ENCODE measurements at places on chromosomes 2 and 18.

DNA sequence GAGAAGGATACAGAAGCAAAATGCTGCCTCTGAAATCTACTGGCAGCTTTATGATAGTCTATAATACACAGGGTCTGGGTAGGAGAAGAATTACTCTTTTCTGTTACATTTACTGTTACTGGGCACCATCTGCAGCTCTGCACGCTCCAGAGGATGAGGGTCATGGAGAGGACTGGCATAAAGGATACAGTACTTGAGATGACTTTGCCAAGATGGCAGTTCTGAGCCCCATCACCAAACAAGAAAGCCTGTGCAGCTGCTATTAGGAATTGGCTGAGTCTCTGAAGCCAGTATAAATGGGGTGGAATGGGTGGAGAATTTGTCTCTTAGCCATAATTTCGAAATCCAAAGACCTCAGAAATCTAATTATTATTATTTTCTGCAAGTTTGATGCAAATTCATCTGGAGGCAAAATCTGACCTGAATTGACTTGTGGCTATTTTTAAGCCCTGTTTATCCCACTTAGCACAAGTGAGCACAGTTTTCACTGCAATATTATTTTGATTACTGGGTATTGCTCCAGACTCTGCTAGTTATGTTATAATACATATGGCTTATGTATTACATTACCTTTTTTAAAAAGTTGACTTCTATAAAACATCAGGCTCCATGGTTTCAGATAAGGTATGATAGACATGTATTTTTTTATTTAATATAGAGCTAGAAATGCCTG, 579.5 kb downstream of the MBD2 start:
- DNase-seq = no peak

DNA sequence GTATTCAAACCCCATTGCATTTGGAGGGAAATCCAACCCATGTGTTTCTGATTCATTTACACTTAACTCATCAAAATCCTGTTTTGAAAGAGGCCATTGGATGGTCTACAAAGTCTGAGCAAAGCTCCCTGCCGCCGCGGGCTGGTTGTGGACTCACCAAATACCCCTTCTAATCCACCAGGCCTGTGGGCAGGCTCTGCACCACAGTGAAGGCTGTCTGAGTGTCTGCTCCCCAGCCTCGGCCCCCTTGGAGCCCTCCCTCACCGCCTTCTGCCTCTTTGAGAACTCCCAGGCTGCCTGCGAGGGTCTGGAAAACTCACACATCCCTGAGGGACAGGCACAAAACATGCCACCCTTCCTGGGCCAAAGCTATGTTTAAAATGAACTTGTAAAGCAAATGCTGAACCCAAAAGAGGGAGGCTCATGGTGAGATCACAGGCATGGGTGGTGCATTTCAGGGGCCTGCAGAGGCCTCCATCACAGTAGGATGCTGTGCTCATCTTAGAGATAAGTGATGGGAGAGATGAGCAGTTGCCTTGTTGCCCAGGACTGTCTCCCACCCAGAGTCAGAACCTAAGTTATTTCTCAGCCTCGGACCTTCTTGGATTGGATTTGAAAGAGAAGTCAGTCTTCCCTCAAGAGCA, 225.0 kb downstream of the CYP26B1 start:
- DNase-seq = no peak

DNA sequence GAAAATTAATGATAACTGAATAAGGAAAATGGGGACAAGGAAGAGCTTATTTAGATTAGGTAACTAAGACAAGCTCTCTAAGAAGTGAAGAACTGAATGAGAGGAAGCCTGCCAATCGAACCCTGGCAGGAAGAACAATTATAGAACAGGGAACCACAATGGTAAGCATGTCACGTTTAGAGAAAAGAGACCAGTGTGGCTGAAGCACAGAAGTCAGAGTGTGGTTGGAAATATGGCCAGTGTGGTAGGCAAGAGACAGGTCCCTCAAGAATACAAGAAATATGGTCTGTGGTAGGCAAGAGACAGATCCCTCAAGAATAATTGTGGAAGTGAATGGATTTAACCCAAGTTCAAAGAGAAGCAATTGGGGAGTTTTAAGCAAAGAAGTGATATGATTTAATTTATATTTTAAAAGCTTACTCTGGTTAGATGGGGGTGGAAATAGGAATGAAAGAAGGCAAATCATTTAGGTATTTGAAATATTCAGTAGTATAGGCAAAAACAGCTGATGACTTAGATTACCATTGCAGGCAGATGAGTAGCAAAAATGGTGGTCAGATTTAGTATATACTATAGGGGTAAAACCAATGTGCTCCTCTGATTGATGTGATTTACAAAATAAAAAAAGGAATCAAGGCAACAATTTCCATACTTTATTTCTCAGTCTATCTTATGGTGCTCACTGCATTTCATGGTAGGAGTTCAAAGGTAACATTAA, 38.8 kb upstream of the ERMN start:
- DNase-seq = no peak

GRCh38 chr2:226877491-226877890, 41.6 kb downstream of the RHBDD1 start:
- DNase-seq = no peak

DNA sequence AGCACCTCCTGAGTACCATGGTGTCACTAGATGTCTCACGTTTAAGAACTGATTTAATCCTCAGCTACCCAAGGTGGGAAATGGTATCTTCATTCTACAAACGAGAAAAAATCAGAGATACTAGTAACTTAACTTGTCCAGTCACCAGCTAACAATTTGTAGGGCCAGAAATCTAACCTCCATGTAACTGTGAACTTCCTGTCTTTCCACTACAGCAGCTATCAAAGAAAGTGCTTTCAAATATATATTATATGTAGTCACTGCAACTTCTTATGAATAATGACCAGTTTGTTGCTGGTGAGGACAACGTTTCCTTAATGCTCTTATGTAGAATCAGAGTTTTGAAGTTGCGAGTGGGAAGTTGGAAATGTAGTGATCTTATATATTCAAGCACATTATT, 1.9 kb downstream of the REV1 start:
- DNase-seq = no peak

GRCh38 chr2:101897301-101897700, 94.5 kb upstream of the IL1R2 start:
- DNase-seq = no peak

DNA sequence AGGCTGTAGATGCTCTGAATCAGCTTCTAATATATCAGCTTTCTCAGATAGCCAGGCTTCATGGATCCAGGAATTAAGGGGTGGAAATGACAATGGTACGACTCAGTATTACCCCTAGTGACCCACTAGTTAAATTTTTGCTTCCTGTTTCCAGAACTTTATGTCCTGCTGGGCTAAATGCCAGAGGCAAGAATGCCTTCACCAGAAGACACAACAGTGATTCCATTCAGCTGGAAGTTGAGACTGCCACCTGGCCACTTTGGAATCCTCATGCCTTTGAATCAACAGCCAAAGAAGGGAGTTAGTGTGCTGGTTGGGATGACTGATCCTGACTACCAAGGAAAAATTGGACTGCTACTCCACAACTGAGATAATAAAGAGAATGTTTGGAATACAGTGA, 239.1 kb downstream of the ASXL3 start:
- no peak for DNase-seq

DNA sequence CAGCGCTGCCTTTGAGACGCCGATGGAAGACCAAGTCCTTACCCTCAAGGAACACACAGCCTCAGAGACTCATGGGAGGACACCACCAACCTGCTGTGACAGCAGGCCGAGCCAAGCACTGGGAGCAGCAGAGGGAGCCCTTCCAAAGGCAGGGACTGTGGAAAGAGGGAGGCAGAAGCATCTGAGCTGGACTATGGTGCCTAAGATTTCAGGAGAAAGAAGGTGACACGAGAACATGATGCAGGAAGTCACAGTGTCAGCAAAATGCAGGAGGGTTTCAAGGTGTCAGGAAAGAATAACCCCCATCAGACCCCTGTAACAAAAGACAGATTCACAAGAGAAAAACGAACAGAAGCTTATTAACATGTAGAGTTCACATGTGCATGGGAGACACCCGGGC, 24.2 kb upstream of the COX7A2L start:
- no peak for DNase-seq

DNA sequence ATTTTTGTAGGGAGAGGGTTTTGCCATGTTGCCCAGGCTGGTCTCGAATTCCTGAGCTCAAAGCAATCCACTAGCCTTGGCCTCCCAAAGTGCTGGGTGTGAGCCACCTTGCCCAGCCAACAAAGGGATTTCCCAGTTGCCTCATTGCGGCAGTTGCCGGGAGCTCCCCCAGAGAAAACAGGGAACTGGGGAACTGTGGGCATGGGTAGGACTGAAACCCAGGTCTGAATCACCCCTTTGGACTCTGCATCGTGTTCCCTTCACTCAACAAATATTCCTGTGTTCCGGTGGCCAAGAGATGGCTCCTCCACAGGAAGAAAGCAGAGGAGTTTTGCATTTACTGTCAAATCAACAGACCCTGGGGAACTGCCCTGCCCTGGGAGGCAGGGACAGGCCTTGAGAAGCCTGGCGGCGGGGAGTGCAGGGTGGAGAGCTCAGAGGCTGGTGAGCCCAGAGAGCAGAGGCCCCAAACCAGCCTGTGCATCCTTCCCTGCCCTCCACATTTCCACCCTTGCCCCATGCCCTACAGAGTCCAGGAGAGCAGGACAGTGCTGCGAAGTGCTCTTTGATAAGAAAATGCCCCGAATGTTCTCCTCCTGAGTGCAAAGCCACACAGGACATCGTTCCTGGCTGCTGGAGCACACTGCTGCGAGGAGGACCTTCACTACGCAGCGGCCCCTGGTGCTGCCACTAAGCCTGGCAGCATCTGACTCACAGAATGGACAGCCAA, 24.9 kb downstream of the MYO7B start:
- DNase-seq = no peak

Measured in brain pericyte (primary cell).